ENCODE measurements at places on chromosomes 16 and 17.

- no peak for DNase-seq
Observed at GRCh38 chr16:24728011-24728410, 1.4 kb upstream of the TNRC6A start.

DNA sequence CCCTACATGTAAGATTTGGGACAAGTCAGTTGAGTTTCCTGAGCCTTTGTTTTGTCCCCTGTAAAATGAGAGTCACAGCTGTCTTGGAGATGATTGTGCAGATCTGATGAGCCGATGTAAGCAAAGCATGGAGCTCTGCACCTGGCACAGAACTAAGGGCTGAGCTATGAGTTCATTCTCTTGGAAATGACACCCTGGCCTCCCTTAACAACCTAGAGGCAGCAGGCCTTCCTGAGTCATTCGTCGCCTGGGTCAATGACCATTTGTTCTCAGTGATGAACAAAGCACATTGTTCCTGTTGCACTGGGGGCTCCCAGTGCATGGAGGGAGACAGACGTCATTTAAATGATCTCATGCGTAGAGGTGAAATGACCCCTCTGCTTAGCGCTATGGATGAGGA lies 62.8 kb upstream of the GCSH start:
- no peak for DNase-seq

DNA sequence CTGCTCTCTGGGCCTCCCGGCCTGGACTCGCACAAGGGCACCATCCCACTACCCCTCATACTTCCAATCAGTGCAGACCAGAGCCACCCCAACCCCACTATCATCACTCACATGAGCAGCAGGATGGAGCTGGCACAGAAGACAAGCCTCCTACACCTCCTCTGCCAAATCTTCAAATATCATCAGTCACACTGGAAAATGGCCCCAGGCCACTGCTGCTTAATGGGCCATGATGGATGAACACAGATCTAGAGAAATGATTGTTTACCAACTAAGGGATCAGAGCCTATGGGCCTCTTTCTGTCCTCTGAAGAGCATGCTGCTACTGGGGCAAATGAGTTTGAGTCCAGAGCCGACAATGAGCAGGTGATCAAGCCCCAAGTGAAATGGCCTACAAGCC lies 165.5 kb downstream of the GRIN2A start:
- no peak for DNase-seq

- DNase-seq, result no peak
Observed at GRCh38 chr16:48608871-48609651, 919 bp downstream of the N4BP1 start.

- DNase-seq, result peak; percentile 86
Observed at GRCh38 chr16:14501331-14502255, 128.5 kb downstream of the PARN start.

DNA sequence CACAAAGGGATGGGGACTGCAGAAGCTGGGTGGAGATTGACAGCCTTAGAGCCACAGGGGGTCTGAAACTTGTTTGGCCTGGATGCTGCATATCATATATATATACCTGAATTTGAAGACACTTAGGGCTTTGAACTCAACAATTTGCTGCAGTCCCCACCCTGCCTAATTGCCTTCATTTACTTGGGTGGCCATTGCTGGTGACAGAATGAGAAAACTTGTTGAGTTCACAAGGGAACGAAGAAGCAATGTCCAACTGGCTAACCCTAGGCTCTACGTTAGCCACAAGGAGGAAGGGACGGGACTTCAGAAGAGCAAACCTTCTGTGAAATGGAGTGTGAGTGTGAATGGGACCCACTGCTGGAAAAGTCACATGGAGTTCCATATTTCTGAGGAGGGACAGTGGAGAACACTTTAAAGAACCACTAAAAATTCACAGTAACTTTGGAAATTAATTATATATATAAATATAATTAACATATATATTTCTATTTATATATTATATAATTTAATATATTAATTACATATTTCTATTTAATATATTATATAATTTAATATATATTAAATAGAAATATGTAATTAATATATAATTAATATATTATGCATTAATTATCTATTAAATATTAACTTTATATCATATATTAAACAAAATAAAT lies 215.3 kb upstream of the SOX9 start:
- no peak for DNase-seq

DNA sequence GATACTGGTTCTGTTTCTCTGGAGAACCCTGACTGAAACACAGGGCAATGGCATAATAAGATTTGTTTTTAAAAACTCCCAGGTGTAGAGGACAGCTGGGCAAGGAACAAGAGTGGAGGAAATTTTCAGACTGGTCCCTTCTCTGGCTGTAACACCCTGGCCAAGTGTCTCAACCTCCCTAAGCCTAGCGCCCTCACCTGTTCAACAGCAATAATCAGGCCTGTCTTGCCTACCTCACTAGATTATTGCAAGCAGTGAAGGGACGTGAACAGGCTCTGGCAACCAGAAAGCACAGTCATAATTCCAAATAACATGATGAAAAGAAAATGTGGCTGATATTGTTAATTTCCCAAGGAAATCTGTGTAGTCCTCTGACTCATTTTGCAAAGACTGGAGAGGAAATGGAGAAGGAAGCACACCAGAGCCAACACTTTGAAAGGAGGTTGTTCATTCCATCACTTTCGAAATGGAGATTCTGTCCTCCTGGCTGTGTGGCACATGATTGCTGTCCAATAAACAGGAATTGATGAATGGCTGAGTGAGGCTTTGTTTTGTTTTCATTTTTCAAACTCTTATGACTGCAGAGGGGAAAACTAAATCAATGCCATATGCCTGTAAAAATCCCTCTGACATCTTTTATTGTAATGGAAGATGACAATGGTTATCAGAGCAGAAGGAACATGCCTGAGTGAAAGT lies 87.5 kb upstream of the HLF start:
- peak; percentile 34 for DNase-seq

GRCh38 chr16:59116744-59117143 lies 382.6 kb upstream of the GOT2 start:
- DNase-seq, result no peak

DNA sequence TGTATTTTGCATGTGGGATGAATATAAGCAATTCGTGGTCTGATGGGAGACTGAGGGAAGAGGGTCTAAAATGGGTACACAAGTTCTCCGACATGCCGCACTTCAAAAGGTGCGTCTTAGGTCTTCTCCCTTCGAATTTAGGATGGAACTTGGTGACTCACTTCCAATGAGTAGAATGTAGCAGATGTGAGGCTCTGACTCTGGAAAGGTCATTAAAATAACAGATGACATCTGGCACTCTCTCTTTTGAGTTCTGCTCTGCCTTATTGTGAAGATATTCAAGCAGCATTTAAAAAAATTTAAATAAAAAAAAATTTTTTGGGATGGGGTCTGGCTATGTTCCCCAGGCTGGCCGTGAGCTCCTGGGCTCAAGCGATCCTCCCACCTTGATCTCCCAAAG lies 92.7 kb downstream of the TMEM100 start:
- no peak for DNase-seq

- DNase-seq, result no peak
Observed at GRCh38 chr16:50473356-50473945, 74.7 kb upstream of the NKD1 start.

DNA sequence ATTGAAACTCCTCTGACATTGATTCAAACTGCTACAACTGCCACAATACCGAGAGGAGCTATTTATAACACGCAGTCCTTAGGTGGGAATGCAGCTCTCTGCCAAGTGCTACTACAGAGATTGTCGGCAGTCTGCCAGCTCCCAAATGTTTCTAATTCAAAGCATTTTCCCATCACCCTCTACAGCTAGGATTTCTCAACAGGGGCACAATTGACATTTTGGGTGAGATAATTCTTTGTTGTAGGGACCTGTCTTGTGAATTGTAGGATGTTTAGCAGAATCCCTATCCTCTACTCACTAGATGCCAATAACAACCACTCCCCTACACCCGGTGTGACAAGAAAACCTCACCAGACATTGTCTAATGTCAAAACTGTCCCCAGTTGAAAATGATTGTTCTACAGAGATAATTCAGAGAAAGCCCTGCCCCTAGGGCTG lies 7.8 kb upstream of the N4BP1 start:
- no peak for DNase-seq

DNA sequence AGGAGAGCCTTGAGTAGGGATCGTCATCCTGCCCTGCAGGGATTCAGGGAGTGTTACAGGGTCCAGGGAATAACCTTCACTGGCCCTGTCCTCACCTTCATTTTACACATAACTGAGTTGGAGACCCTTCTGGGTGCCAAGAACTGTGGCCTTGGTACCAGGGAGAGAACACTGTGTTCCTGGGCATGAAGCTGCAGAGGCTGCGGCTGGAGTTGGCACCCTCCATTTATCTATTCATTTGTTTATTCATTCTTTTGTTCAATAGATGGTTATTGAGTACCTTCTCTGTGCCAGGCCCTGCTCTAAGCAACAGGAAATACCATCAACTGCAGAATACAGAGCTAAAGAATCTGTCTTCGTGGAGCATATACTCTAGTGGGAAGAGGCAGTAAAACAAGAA lies 6.7 kb downstream of the ABCC3 start:
- DNase-seq, result no peak

DNA sequence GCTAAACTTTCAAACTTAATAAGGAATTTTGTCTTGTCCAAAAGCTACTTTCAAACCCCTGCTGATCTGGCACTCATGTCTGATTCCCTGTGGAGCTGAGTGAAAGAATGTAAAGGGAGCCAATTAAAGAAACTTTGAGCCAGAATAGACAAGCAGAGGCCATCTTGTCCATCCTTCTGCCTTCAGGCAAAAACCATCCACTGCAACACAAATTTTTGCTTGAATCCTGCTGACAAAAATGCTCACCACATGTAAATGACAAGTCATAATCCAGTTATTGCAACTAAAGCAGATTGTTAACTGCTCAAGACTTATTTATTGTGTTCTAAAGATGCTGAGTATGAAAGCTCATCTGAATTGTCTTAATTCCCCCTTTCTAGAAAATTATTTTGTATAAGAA lies 124.0 kb upstream of the HLF start:
- no peak for DNase-seq

GRCh38 chr17:66357037-66357436 lies 54.6 kb downstream of the PRKCA start:
- DNase-seq, result no peak

- DNase-seq, result no peak
Observed at GRCh38 chr17:53470626-53471025, 352.1 kb upstream of the KIF2B start.

DNA sequence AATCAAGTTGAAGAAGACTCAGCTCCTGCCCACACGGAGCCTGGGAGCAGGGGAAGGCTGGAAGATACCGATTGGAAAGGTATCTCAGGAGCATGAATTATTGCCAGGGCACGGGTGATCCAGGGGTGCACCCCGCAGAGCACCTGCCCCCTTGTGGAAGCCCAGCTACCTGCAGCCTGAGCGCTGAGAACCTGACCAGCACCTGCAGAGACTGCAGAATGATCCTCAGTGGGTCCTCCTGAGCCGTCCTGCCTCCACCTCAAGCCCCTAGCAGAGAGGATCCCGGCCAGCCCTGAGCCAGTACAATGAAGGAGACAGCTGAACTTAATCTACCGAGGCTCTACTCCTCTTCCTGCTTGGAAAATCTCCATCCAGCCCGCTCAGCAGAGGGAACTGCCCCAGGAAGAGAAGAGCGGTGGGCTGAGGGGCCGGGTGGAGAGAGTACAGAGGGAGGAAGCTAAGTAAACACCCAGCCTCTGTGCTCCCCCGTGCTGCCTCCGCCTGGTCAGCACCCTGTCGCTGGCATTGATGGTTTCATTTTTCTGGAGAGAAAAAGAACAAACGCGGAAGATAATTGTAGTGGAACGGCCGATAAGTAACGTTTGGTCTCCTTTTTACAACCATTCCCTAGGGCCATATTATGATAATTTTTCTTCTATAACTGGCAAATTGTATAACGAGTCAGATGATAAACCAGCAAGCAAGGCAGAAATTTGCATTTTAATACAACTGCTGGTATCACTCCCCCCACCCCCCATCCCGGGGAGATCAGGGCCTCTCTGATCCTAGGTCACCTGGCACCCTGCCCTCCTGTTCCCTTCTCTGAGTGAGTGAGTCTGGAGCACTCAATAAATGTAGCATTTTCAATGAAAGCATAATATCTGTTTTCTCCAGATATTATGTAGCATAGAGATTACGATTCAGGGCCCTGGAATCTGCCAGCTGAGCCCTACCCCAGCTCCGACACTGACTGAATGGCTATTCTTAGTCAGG lies 204.5 kb upstream of the RPL38 start:
- peak; percentile 77 for DNase-seq

DNA sequence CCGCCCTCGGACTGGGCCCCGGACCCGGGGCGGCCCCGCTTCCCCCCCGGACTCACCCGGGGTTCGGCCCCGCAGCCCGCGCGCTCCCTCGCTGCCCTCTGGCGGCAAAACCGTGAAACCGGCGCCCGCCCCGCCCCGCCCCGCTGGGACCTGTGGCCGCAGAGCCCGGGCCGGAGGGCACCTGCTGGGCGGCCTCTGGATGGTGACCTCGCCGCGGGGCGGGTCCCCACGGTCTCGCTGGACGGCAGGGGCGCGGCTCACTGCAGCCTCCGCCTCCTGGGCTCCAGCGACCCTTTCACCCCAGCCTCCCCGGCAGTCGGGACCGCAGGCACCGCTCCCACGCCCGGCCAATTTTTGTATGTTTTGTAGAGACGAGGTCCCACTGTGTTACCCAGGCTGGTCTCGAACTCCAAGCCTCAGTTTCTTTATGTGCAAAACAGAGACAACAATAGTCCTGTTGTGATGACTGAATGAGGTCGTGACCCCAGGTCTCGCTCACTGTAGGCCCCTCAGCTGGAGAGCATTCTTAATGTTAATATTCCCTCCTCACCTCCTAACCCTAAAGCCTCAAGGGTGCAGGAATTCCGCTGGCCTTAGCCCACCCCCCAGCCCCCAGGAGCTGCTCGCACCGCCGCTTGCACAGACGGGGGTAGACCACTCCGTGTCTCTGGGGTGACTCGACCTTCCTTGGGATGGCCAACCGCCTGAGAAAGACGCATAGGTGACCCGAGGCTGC lies 33.7 kb upstream of the RPH3AL start:
- peak; percentile 14 for DNase-seq

- no peak for DNase-seq
Observed at GRCh38 chr17:42562388-42563142, 617 bp downstream of the COASY start.

DNA sequence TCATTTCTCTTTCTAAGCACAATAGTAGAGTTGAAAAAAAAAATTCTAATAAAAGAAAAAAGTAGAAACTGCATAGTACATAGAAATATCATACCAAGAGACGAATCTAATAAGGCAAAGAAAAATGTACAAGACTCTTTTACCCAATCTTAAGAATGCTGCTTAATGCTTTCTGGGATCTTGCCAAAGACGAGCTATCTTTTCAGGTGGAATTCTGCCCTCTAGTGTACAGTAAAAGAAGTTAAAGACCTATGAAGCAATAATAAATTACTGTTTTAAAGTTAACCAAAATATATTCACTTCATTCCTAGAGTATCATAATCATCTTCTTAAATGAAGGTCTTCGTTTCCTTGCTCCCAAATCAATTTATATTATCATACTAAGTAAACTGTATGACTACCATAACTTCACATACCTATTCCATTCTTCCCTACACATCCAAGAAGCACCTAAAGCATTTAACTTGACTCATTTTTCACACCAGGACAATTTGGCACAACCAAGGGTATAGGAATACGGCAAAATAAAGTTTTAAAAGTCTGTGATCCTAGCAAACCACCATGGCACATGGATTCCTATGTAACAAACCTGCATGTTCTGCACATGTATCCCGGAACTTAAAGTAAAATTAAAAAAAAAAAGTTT lies 47.7 kb downstream of the CFDP1 start:
- DNase-seq, result no peak

Measured in NCI-H774 (cell line).